ENCODE measurements at places on chromosomes 12 and 14.
A peak's percentile ranks its signal among the peaks of the same experiment; 100 is the strongest.

- peak; percentile 36 for DNase-seq
Observed at GRCh38 chr12:21129906-21130305, 1.1 kb upstream of the SLCO1B1 start.

- no peak for DNase-seq
Observed at GRCh38 chr12:74647256-74647655, 109.6 kb downstream of the ATXN7L3B start.

- DNase-seq = no peak
Observed at GRCh38 chr12:127150028-127150427, 1116.9 kb upstream of the TMEM132C start.

GRCh38 chr14:77659831-77660230, 43.4 kb upstream of the SPTLC2 start:
- no peak for DNase-seq

- peak; percentile 34 for DNase-seq
Observed at GRCh38 chr14:102891556-102891955, 30.9 kb upstream of the AMN start.

DNA sequence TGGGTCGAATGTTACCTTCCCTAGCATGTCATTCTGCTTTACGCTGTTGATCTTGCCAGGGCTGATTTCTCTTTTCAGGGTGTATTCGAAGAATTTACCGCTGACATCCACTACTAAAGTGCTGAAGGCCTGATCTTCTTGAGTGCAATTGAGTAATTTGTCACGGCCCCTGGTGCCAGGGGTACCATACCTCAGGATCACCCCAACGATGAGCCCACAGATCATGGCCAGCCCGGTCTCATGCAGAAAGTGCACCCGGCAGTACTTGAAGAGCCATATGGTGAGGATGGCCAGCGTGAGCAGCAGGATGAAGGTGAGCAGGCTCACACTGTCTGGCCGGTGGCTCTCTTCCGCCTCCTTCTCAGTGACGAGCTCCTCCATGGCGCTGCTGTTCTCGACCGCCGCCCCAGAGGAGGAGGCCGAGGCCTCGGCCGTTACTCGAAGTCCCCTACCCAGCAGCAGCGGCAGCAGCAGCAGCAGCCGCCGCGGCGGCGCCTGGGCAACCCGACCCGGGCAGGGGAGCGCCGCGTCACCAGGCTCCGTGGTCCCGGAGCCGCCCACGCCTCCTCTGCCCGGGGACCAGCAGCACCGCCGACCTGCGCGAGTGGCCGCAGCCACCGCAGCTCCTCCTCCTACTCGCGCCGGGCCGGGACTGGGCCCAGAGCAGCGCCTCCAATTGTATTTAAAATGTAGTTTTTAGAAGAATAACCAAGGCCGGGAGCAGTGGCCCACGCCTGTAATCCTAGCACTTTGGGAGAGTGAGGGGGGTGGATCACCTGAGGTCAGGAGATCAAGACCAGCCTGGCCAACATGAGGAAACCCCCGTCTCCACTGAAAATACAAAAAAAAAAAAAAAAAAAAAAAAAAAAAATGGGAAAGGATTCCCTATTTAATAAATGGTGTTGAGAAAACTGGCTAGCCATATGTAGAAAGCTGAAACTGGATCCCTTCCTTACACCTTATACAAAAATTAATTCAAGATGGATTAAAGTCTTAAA, 58.5 kb upstream of the TMPO start:
- no peak for DNase-seq

All from astrocyte of the cerebellum (primary cell).